ENCODE measurements at places on chromosomes 3 and 15.

DNA sequence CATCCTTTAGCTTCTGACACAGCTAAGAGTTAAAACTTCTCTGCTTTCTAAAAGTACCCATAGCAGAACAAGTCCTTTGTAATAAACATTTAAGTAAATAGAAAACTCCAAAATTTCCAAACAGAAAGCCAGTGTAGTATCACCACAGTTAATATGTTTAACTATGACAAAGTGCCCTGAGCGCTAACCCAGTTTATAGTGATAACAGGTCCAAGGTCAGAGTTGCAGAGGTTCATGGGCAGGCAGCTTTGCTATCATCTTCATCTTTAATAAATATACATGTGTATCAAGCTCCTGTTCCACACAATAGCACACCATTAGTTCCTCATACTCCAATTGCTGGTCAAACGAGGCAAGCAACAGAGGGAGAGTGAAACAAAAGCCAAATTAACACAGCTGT lies 12.4 kb upstream of the TOP2B start:
- no peak for DNase-seq

- no peak for DNase-seq
These were observed 26.2 kb downstream of the HMG20A start for GRCh38 chr15:77446840-77447390.

DNA sequence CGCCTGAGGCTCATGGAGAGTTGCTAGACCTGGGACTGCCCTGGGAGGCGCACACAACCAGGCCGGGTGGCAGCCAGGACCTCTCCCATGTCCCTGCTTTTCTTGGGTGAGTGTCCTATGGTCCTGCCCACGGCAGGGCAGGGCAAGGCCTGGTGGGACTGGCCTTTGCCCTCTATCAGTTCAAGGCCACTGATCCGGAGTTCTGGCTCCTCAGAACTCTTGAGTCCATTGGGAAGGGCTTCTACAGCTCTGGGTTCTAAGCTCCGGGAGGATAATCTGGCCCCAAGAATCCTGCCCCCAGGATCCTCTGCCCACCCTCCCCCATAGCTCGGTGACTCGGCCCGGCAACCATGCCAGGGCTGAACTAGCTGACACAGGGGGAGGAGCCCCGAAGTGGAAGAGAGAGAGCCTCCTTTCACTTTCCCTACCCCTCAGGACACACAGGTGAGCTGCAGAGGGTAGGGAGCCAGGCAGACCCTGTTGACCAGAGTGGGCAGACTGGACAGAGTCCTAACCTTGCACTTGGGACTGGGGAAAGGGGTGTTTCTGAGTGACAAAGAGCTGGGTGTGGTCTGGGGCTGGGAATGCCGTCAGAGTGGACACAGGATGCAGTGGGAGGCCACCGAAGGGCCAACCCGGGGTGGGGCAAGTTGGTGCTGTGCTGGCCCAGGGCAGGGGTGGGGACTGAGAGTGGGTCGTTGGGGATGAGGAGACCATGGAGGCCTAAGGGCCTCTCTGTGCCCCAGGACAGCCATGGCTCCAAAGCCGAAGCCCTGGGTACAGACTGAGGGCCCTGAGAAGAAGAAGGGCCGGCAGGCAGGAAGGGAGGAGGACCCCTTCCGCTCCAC lies 664 bp downstream of the PARP3 start:
- DNase-seq = no peak

GRCh38 chr3:59481776-59482400 lies 432.1 kb upstream of the CFAP20DC start:
- no peak for DNase-seq

GRCh38 chr15:47870300-47870955 lies 153.1 kb downstream of the SEMA6D start:
- DNase-seq = no peak

DNA sequence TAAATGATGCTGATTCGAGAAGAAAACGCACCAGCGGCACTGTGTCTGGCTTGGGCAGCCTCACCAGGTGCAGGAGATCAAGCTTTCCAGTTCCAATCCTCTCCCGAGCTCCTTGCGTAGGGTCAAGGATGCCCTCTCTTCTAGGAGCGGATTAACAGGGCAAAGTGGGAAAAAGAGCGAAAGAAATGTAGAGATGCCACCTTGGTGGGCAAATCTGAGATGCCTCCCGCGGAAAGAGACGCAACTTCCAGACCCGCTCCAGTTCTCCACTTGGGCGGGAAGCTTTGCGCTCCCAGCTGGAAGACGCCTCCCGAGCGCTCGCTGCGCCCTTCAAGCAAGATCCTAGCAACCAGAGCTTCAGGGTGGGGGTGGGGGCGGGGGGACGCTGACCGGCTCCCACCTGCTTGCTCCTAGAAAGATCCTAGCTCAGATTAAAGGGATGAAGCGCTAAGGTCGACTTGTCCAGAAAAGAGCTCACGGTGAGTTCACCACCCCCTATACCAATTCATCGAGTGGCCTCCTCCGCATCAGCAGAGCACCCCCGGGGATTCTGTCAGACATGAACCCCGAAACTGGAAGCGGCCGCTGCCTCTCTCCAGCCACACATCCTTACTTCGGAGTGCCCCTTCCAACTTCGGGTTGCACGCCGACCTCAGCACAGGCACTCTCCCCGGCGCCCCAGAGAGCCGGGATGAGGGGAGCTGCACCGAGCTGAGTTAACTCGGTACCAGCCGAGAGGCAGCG lies 769 bp downstream of the TAFA4 start:
- no peak for DNase-seq

Measured in NCI-H774 (cell line).